ENCODE measurements at places on chromosomes 5 and 9. TPM values are rescaled to one million over a fixed set of nuclear protein-coding genes. Genes with fewer than 3 reads are reported as not detected.
A peak's percentile ranks its signal among the peaks of the same experiment; 100 is the strongest.

STK32A gene
- total RNA-seq, result 5.2 TPM

LTC4S gene
- 0.94 TPM for total RNA-seq

- DNase-seq, result peak; percentile 49
Observed at GRCh38 chr5:137688210-137688840, 47.6 kb downstream of the KLHL3 start.

- no peak for DNase-seq
Observed at GRCh38 chr9:75499812-75500211, 390.7 kb upstream of the PCSK5 start.

GRCh38 chr5:113043491-113043931 is 66.9 kb downstream of the DCP2 start:
- DNase-seq, result no peak

MYORG gene
- 2.6 TPM for total RNA-seq

DNA sequence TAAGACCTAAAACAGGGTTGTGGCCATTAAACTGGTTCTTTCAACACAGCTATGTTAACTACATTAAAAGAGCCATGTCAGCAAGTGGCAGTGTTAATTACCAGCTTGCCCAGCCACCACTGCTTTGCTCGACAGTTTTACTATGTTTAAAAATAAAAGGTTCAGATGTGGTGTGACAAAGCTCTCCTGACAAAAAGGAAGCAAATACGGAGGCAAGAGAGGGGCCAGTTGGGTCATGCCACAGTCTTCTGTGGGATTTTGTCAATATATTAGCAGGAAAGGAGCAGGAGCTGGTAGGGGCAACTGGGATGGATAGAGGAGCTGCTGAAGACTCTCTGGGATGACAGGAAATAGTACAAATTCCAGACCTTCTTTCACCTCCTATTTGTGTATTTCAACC is 113.5 kb upstream of the PCA3 start:
- no peak for DNase-seq

DNA sequence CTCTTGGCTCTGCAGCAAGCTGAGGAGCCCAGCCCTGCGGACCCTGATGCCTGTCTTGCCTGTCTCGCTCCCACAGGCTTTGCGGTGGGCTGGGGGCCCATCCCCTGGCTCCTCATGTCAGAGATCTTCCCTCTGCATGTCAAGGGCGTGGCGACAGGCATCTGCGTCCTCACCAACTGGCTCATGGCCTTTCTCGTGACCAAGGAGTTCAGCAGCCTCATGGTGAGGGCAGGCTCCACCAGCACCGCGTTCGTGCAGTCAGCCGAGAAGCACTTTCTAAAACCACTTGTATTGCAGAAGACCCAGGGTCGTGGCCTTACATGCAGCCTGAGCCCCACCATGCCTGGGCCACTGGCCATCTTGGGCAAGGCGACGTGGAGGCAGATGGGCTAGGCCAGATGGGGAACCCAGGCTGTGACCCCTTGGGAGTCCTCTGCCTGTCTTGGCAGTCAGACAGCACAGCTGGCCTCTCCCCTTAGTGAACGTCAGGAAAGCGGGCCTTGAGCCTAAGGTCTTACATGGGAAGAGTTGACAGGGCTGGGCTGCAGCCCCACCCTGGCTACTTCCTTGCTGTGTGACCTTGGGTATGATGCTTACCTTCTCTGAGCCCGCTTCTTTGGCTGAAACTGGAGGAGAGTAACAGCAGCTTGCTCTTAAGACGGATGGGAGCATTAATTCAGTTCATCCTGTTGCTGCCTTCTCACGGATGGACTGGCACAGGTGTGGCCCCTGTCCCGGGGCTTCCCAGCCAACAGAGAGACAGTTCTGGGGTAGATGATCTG is 8.6 kb downstream of the SLC2A8 start:
- no peak for DNase-seq

RNF224 gene
- total RNA-seq, result not detected

- peak; percentile 53 for DNase-seq
Observed at GRCh38 chr5:158943057-158943456, 156.7 kb downstream of the EBF1 start.

GRCh38 chr9:105311306-105311705 is 66.9 kb downstream of the SLC44A1 start:
- DNase-seq, result no peak

DNA sequence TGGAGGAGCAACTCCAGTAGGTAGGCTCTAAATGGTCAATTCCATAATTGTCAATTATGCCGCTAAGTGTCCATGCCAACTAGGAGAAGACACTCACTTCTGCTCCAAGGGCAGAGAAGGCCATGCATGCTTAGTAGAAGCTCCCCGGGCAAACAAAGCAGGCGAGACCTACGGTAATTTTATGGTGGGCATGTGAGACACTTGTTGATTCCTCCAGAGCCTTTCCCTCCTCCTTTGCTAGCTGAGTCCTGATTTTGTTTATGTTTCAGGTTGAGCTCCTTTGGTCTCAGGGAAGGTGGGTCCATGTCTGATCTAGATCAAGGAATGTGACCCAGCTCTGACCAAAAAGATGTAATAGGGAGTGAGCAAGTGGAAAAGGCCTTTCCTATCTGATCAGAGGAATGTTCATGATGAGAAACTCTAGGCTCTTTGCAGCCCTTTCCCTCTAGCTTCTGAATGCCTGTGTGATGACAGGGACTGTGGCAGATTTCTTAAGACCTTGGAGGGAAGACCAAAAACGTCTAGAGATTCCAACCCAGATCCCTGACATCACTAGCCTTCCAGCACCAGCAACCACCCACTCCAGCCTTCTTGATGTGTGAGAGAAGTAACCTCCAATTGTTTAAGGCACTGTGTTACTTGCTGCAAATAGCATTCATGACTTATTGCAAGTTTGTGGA is 7.7 kb upstream of the CPEB4 start:
- DNase-seq, result no peak

PCDHB9 gene
- 6.8 TPM for total RNA-seq

GRCh38 chr9:104121022-104121421 is 26.9 kb downstream of the SMC2 start:
- DNase-seq, result no peak

CAMK4 gene
- 0.19 TPM for total RNA-seq

DNA sequence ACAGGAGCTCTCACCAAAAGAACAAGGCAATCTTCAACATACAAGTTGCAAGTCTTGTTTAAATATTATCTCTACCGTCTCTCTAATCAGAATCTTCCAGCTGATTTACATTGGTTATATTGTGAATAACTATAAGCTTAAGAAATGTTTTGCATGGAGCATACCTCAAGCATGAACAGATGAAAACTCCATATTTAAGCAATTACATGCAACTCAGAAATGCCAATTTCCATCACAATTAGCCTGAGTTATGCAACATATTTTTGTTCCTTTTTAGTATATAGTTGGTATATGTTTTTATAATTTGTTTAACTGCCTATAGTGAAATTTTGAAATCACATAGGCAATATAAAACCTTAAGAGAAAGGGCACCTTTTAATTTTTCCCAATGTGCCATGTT is 142.5 kb downstream of the DENND1A start:
- no peak for DNase-seq

DNA sequence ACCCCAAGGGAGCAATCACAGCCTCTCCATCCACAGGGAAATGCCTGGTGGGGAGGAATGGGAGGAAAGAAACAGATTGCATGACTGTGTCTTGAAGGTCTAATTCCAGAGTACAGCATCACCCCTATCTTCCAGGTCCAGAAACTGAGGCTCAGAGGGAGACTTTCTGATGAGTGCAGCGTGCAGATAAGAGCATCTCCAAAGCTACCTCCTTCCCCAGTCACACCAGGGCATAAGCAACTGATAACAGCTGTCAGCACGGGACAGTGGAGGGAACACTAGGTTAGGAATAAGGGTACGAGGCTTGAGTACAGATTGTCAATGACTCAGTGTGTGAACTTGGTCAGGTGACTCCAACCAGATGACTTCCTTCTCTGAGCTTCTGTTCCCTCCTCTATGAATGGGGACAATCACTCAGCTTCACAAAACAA is 126.9 kb downstream of the KCNIP1 start:
- no peak for DNase-seq

DNA sequence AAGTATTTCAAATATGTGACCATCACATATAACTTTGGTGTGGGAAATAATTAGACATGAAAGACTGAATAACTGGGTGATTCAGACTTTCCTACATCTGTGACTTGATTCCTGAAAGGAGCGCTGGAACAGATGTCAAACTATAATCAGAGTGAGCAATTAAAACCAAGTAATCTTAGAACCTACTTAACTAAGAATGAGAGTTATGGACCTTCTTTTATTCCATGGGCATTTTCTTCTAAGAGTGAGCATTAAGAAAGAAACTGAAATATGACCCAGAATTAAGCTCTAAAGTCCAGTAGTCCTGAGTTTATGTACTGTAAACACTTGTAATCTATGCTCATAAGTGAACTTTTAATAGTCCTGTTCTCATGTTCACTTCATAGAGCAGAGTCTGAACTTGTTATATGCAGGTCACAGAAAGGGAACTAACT is 68.4 kb downstream of the PAM start:
- peak; percentile 82 for DNase-seq

SLC36A3 gene
- total RNA-seq, result not detected

GRCh38 chr9:87793292-87793691 is 67.4 kb downstream of the CTSL start:
- DNase-seq, result peak; percentile 53

DROSHA gene
- total RNA-seq, result 23.3 TPM

TMEM161B gene
- total RNA-seq, result 18.0 TPM

EQTN gene
- total RNA-seq, result not detected

SHOC1 gene
- not detected for total RNA-seq

INSL6 gene
- not detected for total RNA-seq

TAS2R1 gene
- not detected for total RNA-seq

- DNase-seq, result no peak
Observed at GRCh38 chr5:156128026-156128425, 198.9 kb upstream of the SGCD start.

GABRA6 gene
- total RNA-seq, result not detected

All from myocyte (in vitro differentiated cells).